ENCODE measurements at places on chromosomes 1 and 21.

GRCh38 chr1:235799264-235799663 lies 67.4 kb downstream of the LYST start:
- DNase-seq: no peak

GRCh38 chr1:222096883-222097282 lies 355.0 kb upstream of the DUSP10 start:
- DNase-seq: no peak

- no peak for DNase-seq
These were observed 89.5 kb upstream of the GREM2 start for GRCh38 chr1:240701412-240701811.

- DNase-seq: no peak
These were observed 236.9 kb upstream of the DPYD start for GRCh38 chr1:98157524-98158313.

DNA sequence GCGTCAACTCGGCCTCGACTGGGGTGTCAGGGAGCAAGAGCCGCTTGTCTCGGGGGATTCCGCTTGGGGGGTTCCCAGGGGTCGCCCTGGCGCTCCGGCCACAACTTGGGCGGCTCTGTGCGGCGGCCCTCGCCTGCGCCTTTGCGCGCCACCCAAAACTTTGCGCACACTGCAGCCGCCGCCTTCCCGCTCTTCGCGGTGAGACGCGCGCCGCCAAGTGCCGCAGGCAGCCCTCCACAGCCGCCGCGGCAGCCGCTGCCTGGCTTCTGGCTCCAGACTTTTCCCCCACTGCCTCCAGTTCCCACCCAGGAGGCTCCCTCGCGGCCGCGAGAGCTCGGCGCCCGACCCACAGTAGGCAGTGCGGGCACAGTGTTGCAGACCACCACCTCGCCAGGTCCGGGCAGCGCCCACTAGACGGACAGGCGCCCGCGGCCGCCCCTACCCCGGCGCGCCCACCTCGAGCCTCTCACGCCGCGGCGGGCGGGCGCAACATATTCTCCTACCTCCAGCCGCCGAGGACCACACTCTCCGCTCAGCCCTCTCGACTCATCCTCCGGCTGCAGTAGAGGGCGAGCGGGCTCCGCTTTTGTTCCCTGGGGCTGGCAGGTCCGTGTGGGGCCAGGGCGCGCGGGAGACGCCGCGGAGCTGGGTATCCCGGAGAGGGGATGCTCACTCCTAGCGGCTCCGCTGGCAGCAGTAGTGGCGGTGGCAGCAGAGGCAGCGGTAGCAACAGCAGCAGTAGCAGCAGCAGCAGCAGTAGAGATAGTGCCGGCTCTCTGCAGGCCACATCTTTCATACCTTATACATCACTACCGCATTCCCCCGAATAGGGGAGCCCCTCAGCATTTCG lies 296.6 kb downstream of the OMA1 start:
- DNase-seq: no peak

GRCh38 chr1:228937851-228938536 lies 202.7 kb downstream of the RHOU start:
- no peak for DNase-seq

DNA sequence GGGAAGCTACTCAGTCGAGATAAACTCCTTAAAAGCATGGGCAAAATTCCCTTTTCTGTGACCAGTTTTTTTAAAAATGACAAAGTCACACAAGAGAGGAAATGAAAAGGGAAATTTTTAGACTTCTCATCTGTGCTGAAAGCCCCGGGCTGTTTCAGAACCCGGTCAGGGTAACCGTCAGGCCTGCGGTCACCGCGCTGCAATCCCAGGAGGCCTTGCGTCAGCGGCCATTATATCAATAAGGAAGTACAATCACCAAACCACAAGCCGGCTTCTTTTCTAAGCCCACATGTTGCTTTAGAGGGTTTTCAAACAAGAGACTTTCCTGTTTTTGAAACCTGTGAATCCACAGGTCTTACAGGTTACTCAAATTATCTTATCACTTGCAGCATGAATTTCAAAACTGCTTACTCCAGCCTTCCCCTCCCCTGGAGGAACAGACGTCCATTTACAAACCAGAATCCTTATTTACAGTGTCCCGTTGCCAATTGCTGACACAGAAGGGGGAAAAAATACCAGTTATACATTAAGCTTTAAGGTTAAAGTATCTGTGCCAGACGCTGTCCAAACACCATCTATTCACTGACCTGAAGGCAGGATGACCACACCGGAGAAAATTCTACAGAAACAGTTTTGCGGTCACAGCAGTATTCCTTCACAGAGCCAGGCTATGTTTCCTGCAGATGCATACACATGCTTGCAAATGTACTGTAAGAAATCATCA lies 165.3 kb downstream of the TOMM20 start:
- DNase-seq: no peak

GRCh38 chr1:60826320-60827094 lies 255.9 kb upstream of the NFIA start:
- DNase-seq: no peak

- no peak for DNase-seq
These were observed 7.4 kb downstream of the ARHGEF16 start for GRCh38 chr1:3461934-3462275.

DNA sequence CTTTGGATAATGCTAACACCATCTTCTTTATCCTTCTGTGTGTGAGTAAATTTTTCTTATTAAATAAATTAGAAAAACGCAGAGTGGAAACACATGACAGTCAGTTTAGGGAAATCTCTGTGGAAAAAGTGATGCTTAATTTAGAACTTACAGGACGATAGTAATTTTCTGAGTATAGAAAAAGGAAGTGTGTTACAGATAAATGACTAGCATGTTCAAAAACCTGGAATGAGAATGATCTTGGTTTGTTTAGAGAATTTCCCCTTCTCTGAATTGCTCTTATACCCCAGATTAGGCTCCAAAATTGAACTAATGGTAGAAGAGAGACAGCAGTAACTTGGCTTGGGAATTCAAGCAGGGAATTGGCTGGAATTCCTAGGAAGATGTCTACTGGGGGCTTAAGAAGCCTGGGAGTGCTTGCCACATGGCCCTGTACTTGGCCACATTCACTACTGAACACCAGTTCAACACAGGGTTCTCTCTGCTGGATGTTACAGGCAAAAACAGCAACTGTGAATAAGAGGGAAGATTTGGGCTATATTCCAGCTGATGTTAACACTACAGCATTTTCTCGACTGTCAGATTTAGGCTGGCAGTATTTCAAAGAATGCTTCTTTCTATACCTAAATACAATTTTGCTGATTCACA lies 1004.2 kb downstream of the TTLL7 start:
- DNase-seq: no peak

DNA sequence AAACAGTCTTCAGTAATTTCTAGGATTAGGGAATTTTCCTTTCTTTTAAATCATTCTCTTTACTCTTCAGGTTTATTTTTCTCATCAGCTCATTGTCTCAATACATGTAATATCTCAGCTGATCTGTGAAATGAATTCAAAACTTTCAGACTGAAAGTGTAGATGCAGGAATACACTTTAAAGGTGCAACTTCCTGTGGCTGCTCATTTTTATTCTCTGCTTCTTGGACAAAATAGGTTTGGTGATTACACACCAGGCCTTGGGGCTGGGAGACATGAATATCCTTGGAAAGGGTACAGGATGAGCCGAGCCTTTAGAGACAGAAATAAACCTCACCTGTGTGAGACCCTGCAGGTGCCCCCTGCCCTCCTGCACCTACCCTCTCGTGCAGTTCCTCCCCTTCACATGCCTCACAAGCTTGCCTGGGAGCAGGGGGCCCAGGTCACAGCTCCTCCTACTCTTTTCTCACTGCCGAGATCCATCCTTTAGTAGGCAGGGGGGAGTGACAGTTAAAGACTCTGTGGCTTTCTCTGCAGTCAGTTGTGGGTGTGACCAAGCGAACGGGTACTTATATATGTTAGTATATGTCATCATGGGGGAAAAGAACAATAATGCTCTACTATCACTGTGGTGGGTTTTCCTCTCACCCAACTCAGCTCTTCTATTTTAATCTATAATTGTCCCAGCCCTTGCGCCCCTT lies 23.6 kb downstream of the XCL2 start:
- DNase-seq: no peak

- DNase-seq: no peak
These were observed 31.6 kb upstream of the TENT5C start for GRCh38 chr1:117574161-117574835.

GRCh38 chr1:241934201-241934848 lies 23.2 kb upstream of the BECN2 start:
- DNase-seq: no peak

DNA sequence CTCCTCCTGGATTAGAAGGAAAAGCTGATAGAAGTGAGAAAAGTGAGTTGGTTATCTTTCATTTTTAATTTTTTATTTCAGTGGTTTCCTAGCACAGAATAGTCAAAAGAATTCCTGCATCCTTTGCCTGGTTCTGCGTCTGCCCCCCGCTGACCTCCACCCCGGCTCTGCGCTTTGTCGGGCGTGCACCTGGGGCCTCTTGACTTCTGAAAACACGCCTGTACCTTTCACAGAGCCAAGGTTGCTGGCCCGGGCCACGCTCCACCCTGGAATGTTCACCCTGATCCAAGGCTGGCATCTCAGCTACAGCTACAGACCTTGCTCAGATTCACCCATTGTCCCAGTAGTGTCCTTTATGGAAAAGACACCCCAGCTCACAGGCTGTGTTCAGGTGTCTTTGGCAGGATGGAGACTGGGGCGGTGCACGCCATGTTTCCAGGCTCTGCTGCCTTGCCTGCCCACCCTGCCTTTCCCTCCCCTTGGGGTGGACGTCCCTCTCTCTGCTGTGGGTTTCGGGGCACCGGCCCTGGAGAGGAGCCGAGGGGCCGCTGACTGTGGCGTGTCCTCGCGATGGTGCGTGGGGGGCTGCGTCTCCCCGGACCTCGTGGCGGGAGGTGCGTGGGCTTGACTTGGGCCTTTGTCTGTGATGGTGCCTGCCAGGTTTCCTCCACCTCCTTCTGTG lies 40.3 kb upstream of the DIP2A start:
- no peak for DNase-seq

DNA sequence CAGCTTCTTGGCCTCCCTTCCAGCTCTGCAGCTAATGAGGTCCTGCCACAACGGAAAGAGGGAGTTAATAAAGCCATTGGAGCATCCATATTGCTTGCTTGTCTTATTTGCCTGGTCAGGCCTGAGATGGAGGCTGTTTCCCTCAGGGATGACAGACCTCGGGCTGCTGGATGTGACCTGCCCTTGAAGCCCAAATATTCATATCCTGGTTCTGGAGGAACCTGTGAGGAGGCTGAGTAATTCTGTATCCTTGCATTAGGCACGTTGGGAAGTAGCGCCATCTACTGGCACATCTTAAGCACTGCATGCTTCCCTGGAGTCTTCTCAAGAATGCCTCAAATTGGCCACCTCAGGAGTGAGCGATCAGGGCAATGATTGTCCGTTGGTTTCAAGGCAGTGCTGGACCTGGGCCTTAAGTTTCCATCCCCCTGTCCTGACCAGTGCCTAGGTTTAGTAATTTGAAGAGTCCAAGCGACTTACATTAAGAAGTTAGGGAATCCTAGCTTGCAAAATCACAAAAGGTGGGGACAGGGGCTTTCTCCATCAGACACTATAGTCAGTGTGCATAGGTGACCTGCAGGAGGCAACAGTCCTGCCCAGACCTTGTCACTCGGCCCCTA lies 13.8 kb upstream of the NASP start:
- peak; percentile 32 for DNase-seq

DNA sequence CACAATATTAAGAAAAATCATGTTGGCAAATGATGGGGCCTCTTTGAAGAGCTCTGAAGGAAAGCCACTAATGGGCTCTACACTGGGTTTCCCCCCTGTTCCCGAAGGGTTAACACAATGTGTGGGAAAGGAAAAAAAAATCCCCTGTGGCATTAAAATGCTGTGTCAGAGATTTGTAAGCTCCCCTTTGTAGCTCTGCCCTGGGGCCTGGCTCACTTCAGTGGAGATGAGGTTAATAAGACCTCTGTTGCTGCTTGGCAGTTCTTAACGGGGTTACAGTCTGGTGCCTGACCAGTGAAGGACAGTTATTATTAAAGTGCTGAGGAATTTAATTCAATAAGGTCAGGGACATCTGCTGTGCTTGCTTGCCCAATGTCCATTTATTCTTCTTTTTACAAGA lies 129.7 kb upstream of the UBE2U start:
- DNase-seq: peak; percentile 41

- no peak for DNase-seq
These were observed at the start of gene CLDN17 for GRCh38 chr21:30166705-30167104. Gene CLDN17 (minus strand): TSS chr21:30166805. CDS start chr21:30166617, 188 bp downstream.

GRCh38 chr1:31812158-31812829 lies 3.5 kb downstream of the SPOCD1 start:
- DNase-seq: no peak

- no peak for DNase-seq
These were observed 116.6 kb upstream of the CDC42BPA start for GRCh38 chr1:227434808-227435444.

DNA sequence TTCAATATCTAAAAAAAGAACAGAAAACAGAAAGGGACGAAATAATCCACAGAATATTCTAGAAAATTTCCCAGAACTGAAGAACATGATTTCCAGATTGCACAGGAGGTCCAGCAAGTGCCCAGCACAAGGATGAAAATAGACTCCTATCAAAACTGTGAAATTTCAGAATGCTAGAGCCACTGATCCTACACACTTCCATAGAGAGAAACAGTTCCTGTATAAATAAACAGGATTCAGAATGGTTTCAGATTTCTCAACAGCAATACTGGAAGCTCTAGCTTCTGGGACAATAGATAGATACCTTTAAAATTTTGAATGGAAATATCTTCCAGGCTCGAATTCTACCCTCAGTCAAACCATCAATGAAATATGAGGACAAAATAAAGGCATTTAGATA lies 4.6 kb downstream of the TARBP1 start:
- no peak for DNase-seq

DNA sequence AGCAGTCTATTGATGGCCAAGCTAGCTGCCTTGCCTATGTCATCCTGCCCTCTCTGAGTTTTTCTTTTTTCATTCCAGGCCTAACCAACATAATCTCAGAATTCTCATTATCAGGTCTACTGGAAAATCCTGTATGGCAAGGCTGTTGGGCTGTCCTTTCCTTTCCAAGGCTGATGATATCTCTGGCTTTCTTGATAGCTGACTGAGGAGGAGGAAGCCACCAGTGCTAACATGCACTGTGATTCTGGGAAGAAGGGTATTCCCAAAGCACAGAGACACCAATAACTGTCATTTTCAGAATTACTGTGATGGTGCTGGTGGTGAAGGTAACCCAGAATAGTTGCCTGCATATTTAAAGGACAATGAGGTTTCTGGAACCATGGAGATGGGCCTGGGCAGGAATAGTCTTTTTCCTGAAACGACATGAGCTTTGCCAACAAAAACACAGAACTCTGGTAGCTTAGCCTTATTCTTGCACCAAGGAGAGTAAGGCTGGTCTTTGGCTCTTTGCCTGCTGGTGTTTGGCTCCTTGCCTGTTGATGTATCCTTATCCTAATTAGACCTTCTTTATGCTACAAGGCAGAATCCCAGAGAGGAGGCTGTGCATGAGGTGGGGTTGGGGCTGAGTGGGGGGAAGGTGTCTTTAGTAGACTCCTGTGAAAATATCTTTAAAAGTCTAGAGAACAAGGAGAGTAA lies 157.4 kb downstream of the TNFSF18 start:
- DNase-seq: no peak
